ENCODE measurements at places on chromosomes 11 and 22. TPM values are rescaled to one million over a fixed set of nuclear protein-coding genes. Genes with fewer than 3 reads are reported as not detected.

The C22orf31 gene
- not detected for total RNA-seq

The TXN2 gene
- 48.5 TPM for total RNA-seq

The P2RY2 gene
- total RNA-seq: not detected

The ACTN3 gene
- total RNA-seq: not detected

The PIWIL4 gene
- total RNA-seq: 2.5 TPM

GRCh38 chr22:31124811-31125465, 2.2 kb downstream of the INPP5J start:
- H3K27me3 ChIP-seq: no peaks in the 10 kb centered on the region
- H3K36me3 ChIP-seq: no peaks in the 10 kb centered on the region
- H3K4me3 ChIP-seq: no peak overlapping the region
- H3K4me1 ChIP-seq: peaks cover 14% of the 10 kb centered on the region
- H3K27ac ChIP-seq: no peak overlapping the region
- peak; percentile 69 for DNase-seq

GRCh38 chr11:95339086-95339901, 108.3 kb upstream of the SESN3 start:
- H3K27me3 ChIP-seq: no peaks in the 10 kb centered on the region
- H3K4me1 ChIP-seq: peaks cover 7% of the 10 kb centered on the region
- no peak overlapping the region for H3K4me3 ChIP-seq
- no peak for DNase-seq
- H3K27ac ChIP-seq: no peak overlapping the region

GRCh38 chr11:64384981-64385944, 26.3 kb downstream of the RPS6KA4 start:
- H3K27me3 ChIP-seq: peaks cover 18% of the 10 kb centered on the region
- H3K4me1 ChIP-seq: no peaks in the 10 kb centered on the region
- no peak overlapping the region for H3K4me3 ChIP-seq
- H3K36me3 ChIP-seq: no peaks in the 10 kb centered on the region

GRCh38 chr22:34972191-34972897, 93.6 kb upstream of the ISX start:
- H3K36me3 ChIP-seq: no peaks in the 10 kb centered on the region
- no peak overlapping the region for H3K27ac ChIP-seq
- peaks cover 24% of the 10 kb centered on the region for H3K4me1 ChIP-seq
- H3K27me3 ChIP-seq: no peaks in the 10 kb centered on the region
- no peak overlapping the region for H3K4me3 ChIP-seq
- DNase-seq: no peak

GRCh38 chr11:46827995-46828394, 18.1 kb downstream of the CKAP5 start:
- no peak overlapping the region for H3K4me3 ChIP-seq
- peak overlapping the region; percentile 64 for H3K27ac ChIP-seq
- no peaks in the 10 kb centered on the region for H3K36me3 ChIP-seq
- peaks cover 42% of the 10 kb centered on the region for H3K4me1 ChIP-seq
- no peak for DNase-seq
- no peaks in the 10 kb centered on the region for H3K27me3 ChIP-seq

DNA sequence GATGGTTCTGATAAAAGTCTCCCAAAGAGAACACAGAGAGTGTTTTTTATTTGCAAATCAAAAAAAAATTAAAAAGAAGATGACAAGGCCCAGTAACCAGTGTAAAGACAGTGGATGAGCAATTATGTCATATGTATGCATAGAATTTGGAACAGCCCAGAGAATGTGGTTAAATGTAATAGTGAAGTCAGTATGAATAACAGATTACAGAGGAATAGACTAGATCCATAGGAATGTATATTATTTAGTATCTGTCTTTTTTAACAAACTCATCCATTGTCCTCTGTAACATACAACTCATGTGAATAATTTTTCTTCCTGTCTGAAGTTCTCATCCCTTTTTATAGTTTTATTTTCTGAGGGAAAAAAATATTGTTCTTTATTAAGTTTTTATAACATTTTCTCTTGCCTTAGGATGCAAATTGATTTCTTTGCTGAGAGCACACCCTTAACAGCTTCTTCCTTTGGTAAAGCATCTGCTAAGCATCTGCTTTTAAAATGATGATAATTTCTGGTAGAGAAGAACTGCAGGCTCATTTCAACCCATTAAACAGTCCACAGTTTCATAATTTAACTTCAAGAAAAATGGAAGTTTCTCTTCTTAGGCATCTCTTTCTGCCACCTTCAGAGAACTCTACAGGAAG, 266.5 kb upstream of the MTNR1B start:
- no peak for DNase-seq
- peaks cover 48% of the 10 kb centered on the region for H3K4me1 ChIP-seq
- no peaks in the 10 kb centered on the region for H3K36me3 ChIP-seq
- H3K27ac ChIP-seq: peak overlapping the region; percentile 43

DNA sequence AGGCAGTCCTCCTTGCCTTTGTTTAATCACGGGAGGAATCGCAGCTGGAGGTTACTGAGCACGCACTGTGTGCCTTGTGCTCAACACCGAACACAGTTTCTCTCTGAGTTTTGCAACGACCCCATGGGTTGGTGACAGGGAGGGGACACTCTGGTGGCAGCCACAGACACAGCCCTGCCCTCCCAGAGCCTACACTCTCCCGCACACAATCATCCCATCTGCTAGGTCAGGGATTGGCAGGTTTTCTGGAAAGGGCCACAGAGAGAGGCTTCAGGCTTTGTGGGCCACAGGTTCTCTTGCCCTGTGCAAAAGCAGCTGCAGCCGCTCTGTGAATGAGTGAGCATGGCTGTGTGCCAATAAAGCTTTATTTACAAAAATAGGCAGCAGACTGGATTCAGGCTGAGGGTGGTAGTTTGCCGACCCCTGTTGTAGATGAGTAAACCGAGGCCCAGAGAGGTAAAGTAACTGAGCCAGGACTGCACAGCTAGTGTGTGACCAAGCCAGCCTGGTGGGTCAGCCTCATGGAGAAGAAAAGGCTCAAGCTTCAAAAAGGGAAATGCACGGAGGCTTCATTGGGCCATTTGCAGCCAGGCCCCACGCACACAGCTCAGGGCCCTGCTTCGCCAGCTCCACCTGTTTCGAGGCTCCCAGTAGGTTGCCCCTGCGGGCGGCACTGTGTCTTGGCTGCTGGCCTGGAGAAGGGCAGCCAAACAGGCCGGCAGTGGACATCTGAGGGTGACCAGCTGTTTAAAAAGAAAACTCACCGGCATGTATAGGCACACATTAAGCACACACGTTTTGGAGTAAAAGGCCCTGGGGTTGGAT, 16.3 kb downstream of the LTO1 start:
- H3K4me3 ChIP-seq: no peak overlapping the region
- H3K36me3 ChIP-seq: peaks cover 1% of the 10 kb centered on the region

GRCh38 chr11:17411418-17411817, 23.0 kb upstream of the KCNJ11 start:
- DNase-seq: no peak
- H3K4me1 ChIP-seq: no peaks in the 10 kb centered on the region
- H3K4me3 ChIP-seq: no peak overlapping the region

DNA sequence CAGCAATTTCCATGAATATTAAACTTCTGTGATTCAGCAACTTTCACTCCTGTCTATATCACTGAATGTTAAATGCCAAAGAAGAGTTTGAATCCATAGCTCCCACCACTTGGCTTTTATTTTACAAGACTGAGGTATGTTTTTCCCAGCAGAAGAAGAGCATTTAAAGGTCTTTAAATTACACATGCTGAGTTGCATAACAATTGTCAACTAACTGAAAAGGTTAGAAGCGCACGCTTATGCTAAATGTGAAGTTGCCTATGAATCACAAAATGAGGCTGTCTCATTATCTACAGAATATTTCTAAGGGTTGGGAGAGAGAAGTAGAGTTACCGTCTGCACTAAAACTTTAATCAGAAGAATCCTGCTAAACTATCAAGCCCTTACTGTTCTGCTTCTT, 1086.3 kb downstream of the FAM181B start:
- peaks cover 27% of the 10 kb centered on the region for H3K27me3 ChIP-seq
- H3K4me1 ChIP-seq: peaks cover 2% of the 10 kb centered on the region
- no peak overlapping the region for H3K4me3 ChIP-seq
- no peaks in the 10 kb centered on the region for H3K36me3 ChIP-seq
- no peak overlapping the region for H3K27ac ChIP-seq

DNA sequence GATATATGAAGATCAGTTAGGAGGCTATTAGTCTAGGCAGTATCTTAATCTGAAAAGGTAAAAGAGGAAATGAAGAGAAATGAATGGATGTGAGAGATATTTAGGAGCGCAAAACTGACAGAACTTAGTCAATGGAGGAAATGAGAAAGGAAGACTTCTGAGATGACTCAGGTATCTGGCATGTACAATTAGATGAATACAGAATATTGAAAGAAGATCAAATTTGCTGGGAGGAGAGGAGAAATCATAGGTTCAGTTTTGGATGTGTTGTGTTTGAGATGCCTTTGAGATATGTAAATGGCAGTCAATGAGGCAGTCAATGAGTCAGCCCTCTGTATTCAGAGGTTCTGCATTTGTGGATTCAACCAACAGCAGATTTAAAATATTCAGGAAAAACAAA, 42.9 kb upstream of the GAB2 start:
- H3K4me3 ChIP-seq: no peak overlapping the region
- peaks cover 21% of the 10 kb centered on the region for H3K36me3 ChIP-seq
- no peaks in the 10 kb centered on the region for H3K27me3 ChIP-seq

DNA sequence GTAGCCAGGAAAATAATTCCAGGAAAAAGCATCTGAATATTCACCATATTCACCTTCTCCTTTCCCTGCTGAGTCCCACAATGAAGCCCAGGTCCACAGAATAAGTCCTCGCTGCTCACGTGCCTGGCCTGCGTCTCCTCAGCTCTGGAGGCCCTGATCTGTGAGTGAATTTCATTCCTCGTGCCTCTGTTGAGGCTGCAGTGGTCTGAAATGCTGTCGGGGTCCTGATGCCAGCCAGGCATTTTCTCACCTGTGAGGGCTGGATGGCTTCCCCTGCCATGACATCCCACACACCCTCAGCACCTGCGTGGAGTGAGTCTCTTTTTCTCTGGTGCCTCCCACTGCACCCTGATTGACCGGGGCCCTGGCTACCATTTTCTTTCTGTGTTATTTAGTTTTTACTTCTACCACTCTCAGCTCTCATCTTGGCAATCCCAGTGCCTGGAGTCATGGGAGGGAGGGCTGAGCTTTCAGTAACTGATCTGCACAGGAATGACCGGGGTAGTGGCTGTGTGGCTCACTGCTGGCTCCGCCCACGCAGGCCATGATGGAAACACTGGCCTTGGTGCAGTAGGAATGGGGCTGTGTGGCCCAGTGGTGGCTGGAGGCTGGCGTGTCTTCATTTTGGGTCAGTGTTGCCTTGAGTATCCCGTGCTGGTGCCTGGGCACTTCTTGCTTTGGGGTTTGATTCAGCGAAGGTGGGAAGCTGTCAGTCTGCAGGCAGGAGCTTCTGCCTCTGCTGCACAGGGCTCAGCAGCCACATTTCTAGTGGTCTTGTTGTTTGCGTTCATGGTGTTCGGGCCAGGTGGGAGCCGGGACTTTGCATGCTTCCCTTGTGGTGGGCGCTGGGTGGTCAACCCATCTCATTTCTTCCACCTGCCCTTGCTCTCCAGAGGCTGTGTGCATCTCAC, 807.2 kb downstream of the TBC1D22A start:
- H3K27ac ChIP-seq: no peak overlapping the region
- no peak for DNase-seq
- no peaks in the 10 kb centered on the region for H3K36me3 ChIP-seq
- no peak overlapping the region for H3K4me3 ChIP-seq
- H3K27me3 ChIP-seq: no peaks in the 10 kb centered on the region
- H3K4me1 ChIP-seq: no peaks in the 10 kb centered on the region

DNA sequence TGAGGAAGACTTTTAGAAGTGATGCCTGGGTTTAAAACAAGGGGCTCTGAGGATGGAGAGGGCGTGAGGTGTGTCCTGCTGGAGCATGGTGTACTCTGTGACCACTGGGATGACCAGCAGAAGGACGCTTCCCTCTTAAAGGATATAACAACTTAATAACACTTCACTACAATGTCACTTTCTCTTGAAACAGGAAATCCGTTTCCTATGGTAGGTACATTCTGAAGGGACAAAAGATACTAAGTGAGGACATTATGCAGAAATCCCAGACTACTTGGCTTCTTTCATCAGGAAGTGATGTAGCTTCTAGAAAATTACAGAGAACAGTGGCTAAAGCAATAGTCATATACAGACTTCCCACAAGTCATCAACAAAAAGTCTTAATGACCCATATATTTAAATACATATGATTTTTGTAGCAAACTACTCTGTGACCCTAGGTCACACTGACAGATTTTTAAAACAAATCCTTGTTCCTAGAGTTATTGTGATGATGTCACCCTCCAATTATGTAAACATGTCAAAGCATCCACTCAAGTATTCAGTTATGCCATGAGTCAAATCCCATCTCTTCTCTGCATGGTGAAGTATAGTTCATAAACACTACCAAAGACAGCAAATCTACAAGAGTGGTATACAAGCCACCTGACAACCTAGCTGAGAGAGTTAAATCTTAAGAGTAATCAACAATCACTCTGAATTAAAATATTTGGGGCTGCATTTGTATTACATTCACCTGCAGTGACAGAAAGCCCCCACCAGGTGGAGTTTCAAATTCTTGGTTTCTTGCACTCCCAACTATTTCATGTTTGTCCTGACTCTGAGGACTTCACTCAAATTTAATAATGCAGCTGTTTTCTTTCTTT, 32.8 kb downstream of the PITPNB start:
- peaks cover 41% of the 10 kb centered on the region for H3K4me1 ChIP-seq
- no peaks in the 10 kb centered on the region for H3K27me3 ChIP-seq
- peaks cover 11% of the 10 kb centered on the region for H3K36me3 ChIP-seq
- peak overlapping the region; percentile 73 for H3K27ac ChIP-seq
- DNase-seq: no peak
- no peak overlapping the region for H3K4me3 ChIP-seq

GRCh38 chr11:90722552-90723190, 499.8 kb upstream of the CHORDC1 start:
- no peak overlapping the region for H3K4me3 ChIP-seq
- no peaks in the 10 kb centered on the region for H3K27me3 ChIP-seq
- H3K4me1 ChIP-seq: no peaks in the 10 kb centered on the region

Measured in chondrocyte (in vitro differentiated cells).